ENCODE measurements at places on chromosomes 2 and 18.

GRCh38 chr2:12990523-12990922, 273.8 kb downstream of the TRIB2 start:
- DNase-seq, result no peak

DNA sequence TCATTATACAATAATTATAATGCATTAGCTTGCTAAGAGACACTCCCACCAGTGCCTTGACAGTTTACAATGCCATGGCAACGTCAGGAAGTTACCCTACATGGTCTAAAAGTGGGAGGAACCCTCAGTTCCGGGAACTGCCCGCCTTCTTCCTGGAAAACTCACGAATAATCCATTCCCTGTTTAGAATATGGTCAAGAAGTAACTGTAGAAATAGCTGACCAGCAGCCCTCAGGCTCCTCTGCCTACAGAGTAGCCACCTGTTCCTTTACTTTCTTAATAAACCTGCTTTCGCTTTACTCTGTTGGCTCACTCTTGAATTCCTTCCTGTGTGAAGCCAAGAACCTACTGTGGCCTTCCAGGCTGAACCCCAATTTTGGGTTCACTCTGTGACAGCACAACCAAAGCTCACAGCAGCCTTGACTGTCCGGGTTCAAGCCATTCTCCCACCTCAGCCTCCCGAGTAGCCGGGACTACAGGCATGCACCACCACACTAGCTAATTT, 20.0 kb upstream of the PTPN2 start:
- no peak for DNase-seq

DNA sequence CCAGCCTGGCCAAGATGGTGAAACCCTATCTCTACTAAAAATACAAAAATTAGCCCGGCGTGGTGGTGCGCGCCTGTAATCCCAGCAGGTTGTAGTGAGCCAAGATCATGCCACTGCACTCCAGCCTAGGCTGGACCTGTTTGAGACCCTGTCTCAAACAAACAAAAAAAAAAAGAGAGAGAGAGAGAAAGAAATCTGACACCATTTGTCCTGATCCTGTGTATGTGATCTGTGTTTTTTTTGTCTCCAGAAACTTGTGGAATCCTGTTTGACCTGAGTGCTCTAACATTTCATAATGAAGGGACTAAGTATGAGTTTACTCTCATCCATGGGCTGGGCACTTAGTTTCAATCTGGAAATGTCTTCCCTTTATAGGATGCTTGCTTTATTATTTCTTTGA, 6.4 kb upstream of the ITPRIPL1 start:
- DNase-seq, result no peak

DNA sequence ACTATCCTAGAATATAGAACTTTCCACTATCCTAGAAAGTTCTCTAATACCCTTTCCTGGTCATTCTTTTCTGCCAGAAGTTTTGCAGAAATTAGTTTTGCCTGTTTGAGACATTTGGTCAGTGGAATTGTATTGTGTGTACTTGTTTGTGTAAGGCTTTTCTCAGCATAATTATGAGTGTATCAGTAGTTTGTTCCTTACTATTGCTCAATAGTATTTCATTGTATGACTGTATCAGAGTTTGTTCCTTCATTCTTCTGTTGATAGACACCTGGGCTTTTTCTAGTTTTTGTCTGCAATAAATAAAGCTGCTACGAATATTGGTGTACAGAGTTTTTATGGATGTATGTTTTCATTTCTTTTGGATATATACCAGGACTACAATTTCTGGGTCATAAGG, 27.2 kb downstream of the CCDC138 start:
- no peak for DNase-seq

GRCh38 chr2:167749016-167749415, 498.4 kb downstream of the STK39 start:
- DNase-seq, result no peak
